Fibroblast of lung (primary cell): ENCODE measurements at places on chromosomes 5 and 9.

GRCh38 chr5:135461481-135462151 lies 9.5 kb upstream of the TIFAB start:
- DNase-seq = no peak

GRCh38 chr5:129945774-129946270 lies 41.6 kb downstream of the CHSY3 start:
- DNase-seq = peak; percentile 15

DNA sequence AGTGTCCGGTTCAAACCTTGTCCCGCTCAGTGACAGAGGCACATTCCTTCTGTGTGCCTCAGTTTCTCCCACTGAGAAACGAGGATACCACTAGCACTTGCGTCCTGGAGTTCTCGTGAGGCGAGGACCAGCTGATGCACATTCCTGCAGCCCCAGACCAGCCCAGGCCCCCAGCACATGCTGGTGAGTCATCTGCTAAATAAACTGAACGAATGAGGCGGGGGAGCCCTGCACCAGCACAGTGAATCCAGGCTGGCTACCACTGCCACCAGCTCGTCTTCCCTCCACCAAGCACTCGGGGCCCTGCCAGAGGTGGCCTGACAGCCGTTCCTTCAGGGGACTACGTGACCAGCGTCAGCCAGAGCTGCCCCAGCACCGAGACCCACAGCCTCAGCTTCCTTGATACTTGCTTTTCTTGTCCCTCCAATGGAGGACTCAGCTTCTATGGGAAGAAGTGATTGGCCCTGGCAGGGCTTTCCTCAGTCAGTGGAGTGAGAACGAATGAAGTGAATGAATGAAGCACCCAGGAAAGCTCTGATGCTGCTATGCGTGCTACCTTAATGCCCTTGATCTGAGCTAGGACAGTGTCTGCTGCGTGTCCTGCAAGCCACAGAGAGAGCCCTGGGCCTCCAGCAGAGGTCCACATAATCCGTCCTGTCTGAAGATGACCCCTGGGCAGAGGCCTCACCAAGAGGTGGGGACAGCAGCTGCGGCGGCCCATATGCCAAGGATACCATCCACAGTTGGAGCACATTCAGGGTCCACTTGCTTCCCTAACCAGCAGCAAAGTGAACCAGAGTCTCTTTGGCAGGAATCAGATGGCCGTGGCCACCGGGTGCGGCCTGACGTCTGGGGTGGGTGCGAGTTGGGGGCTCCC lies 13.5 kb upstream of the BARX1 start:
- peak; percentile 45 for DNase-seq

GRCh38 chr5:39998518-39998917 lies 573.7 kb upstream of the DAB2 start:
- no peak for DNase-seq

DNA sequence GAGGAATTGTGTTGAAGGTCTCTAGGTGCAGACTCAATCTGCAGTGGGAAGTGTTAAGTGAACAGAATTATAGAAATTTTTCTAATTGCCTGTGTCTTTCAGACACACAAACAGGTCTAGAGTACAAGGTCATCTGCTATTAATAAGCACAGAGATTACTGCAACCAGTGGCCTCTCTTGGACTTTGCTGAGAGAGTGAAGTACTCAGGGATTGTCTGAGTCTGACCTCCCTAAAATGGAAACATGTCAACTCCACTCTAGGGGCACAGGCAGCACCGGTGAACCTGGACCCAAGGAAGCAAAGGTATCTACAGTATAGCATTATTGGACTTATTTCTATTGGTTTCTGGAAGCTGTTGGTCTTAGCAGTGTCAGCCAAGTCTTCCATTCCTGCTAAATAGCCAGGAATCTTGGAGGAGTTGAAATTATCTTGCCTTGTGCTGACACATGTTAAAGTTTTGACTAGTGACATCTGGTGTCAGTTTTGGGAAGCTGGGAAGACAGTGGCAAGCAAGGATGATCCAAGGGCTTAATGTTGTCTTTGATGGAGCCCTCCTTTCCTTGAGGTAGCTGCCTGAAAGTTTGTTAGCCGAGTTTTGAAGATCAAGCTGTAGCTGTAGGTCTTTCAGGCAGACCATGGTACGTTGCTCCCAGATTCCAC lies 61.1 kb upstream of the NMUR2 start:
- DNase-seq = no peak

GRCh38 chr5:82549263-82549662 lies 271.1 kb upstream of the RPS23 start:
- DNase-seq = peak; percentile 40

DNA sequence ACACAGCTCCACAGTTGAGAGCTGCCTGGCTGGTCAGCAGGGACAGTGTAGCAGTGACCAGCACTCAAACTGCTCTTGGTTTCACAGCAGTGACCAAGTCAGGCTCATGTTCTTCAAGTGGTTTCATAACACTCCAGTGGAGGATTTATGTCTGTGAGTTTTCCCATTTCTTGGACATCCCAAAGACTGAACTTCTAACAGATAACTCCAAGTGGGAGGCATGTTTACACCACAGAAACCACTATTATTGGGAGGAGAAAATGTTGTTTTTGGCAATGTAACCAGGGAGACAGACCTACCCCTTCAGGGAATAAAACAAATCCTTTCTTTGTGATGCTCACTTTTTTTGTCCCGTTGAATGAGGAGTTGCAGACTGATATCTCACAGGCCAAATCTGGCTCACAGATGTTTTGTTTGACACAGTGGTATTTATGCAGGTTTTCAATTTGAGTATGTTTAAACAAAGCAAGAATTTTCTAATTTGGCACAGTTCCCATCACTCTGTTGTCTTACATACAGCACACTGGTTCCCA lies 141.5 kb downstream of the RMI1 start:
- DNase-seq = peak; percentile 79

DNA sequence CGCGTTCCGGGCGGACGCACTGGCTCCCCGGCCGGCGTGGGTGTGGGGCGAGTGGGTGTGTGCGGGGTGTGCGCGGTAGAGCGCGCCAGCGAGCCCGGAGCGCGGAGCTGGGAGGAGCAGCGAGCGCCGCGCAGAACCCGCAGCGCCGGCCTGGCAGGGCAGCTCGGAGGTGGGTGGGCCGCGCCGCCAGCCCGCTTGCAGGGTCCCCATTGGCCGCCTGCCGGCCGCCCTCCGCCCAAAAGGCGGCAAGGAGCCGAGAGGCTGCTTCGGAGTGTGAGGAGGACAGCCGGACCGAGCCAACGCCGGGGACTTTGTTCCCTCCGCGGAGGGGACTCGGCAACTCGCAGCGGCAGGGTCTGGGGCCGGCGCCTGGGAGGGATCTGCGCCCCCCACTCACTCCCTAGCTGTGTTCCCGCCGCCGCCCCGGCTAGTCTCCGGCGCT lies at the start of gene DAPK1:
Gene DAPK1 (plus strand): TSS at position 264 of the 442 bp plus-strand sequence. CDS start 1,211 bp downstream, outside the sequence.
- peak; percentile 60 for DNase-seq

DNA sequence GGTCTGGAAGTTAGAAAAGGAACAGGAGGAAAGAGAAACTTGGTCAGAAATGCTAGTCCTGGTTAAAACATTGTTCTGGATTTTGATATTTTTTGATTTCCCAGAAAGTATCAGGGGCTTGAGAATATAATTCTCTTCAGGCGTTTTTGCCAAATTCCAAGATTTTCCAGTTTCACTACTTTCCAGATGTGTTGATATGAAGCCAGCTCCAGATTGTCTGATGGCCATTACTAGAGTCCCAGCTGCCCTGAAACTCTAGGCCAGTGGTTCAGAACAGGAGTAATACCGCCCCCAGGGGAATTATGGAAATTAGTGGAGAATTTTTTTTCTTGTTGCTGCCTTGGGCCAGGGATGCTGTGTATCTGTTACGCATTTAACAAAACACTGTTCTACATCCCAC lies 88.6 kb downstream of the KCNN2 start:
- no peak for DNase-seq

GRCh38 chr9:84834426-84834825 lies 164.9 kb downstream of the NTRK2 start:
- no peak for DNase-seq

DNA sequence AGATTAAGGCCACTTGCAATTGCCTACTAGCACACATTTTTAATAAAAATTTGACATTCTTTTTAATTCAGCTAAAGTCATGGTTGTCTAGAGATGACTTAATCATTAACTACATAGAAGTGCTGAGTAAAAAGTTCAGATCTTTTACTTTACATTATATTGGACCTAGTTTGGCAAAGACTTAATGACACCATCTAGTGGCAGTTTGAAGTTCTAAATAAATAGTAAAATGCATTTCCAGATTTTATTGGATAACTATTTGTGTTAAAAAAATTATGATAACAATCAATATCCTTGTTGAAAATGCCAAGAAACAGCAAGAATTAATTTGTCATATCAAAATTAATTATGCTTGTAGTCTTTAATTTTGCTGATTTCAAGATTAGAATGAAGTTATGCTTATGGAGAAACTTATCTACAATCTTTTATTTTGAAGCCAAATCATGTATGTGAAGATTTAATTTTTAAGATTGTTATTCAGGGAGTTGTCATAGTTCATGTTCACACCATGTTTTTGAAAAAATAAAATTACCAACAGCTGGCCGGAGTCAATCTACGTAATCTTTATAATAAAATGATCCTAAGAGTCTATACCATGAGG lies 69.6 kb upstream of the PJA2 start:
- DNase-seq = peak; percentile 23

- no peak for DNase-seq
Observed at GRCh38 chr5:83312663-83313062, 158.9 kb upstream of the VCAN start.

DNA sequence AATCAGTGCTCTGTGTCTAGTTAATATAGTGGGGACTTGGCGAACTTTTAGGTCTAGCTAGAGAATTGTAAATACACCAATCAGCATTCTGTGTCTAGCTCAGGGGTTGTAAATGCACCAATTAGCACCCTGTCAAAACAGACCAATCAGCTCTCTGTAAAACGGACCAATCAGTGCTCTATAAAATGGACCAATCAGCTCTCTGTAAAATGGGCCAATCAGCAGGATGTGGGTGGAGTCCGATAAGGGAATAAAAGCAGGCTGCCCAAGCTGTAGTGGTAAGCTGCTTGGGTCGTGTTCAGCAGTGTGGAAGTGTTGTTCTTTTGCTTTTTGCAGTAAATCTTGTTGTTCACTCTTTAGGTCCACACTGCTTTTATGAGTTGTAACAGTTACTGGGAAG lies 3.6 kb upstream of the OTULINL start:
- DNase-seq = no peak

DNA sequence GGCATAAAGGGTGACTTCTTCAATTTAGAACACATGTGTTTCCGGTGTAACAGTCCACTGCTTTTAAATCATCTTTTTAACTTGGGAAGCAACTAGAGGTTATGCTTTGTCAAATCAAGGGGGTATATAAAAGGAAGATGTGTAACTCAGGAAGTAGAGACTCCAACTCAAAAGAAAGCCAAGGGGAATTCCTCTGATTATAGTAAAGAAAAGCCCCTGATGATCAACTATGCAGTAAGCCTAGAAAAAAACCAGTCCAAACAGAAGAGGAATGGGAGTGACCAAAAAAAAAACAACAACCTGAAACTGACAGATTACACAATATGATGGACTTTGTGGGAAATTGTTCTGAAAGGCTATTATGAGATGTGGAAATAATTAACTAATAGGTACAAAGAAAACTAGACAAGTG lies 90.3 kb downstream of the AK8 start:
- DNase-seq = no peak

DNA sequence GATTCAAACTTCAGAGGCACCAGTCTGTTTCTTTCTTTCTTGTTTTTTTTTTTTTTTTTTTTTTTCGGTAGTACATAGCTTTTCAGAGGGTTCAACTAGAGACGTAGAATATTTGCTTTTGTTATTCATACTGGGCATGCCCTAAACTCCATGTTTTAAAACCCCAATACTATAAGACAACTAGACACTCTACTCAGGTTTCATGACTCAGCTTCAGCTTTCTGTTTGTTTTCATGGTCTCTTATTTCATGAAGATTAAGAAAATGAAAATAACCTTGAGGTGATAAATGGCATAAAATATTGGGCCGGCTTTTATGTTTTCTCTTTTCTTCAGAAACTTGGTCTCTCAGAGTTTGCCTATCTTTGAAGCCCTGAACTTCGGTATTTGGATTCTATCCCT lies 2126.3 kb upstream of the ACO1 start:
- no peak for DNase-seq

DNA sequence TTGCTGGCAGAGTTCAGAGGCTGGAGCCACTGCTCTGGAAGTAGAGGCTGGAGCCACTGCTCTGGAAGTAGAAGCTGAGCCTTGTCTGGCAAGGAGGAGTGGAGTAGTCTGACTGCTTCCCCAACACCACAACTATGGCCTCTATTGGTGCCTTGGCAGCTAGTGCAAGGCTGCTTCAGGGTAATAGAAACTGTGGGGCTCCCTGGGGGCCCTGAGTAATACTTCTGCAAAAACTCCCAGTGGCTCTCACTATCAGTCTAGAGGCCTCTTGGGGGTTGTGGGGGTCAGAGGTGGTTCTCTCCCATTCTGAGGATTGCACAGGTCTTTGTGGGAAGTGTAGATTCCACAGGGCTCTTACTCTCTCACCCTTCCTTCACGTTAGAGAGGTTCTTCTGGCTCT lies 629.0 kb upstream of the PTPRD start:
- no peak for DNase-seq

GRCh38 chr9:92735636-92736562 lies 28.7 kb downstream of the BICD2 start:
- DNase-seq = no peak

GRCh38 chr5:139294374-139295165 lies 1.0 kb downstream of the MATR3 start:
- DNase-seq = peak; percentile 85

GRCh38 chr5:142290577-142291299 lies 34.1 kb downstream of the SPRY4 start:
- peak; percentile 14 for DNase-seq

DNA sequence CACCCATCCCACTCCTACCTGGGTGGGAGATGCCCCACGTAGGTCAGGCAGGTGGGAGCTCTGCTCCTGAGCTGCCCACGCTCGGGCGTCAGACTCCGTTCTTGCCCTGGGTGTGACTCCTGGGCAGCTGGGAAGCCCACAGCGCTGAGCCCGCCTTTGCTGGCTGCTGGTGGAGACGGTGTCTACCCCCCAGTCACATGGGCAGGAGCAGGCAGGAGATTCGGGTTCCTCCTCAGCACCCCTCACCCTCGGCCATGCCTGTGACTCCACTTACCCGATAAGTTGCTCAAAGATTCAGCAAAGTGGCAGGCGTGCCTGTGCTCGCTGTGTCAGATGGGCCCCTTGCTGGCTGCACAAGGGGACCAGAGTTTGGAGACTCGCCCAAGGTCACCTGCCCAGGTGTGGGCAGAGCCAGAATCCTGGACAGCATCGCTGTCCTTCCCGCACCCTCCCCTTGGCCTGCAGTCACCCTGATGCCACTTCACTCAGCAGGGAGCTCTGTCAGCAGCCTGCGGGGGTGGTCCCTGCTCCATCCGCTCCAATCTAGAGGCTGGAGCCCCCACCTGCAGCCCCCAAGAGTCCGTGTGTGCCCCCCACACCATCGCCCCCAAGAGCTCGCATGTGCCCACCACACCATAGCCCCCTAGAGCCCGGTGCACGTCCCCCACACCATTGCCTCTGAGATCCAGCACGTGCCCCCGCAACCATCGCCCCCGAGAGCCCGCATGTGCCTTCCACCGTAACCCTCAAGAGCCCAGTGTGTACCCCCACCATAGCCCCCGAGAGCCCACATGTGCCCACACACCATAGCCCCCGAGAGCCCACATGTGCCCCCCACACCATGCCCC lies 4.2 kb downstream of the LCN1 start:
- DNase-seq = no peak
